ENCODE measurements at places on chromosomes 13 and 19. TPM values are rescaled to one million over a fixed set of nuclear protein-coding genes. Genes with fewer than 3 reads are reported as not detected.

GGN gene
- total RNA-seq = 4.7 TPM

CARM1 gene
- 41.4 TPM for total RNA-seq

PRRG2 gene
- 1.2 TPM for total RNA-seq

DNA sequence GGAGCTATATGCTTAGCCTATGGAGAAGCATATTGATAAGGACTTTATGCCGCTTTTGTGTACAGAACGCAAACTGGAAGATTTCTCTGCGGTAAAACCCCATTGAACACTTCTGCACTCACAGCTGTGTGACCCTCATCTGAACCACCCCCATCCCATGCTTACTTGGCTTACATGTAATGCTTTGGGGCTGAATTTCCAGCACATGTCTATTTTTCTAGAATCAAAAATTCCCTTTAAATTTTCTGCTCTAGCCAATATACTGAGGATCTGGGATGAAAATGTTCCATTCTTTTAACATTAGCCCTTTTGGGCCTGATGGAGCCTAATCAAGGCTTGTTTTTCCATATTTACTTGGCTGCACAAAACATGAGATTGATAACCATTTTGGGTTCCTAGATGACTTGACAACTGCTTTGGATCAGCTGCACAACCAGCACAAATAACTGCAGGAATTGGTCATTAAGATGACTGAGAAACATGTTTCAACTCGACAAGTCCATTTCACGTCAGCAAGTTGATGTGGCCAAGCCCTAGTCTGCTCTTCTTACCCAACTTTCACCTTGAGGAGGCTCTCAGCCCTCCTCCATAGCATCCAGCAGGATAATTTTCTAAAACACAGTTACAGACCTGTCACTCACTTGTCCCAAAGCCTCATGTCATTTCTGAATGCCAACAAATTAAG lies 52.4 kb downstream of the TNFSF11 start:
- no peak for DNase-seq

- peak; percentile 88 for DNase-seq
Measured at GRCh38 chr19:3359015-3359918, 7.1 kb upstream of the NFIC start.

DNA sequence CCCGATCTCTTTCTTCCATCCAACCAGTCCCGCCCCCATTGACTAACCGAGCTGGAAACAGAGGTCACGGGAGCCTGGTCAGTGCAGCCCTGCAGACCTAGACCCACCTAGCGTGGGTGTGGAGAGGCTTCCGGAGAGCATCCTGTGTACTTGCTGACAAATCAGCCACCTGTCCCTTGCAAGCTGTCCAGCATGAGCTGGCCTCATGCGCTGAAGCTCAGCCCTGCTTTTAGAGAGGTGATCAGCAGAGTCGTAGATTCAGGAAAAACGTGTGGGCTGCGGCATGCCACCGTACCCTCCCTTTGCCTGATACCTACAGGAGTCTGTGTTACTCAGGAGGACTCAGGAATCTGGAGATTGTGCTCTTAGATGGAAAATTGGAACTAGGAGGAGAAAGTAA lies 80.3 kb upstream of the UQCRFS1 start:
- no peak for DNase-seq

GRCh38 chr13:93698016-93698613 lies 471.5 kb downstream of the GPC6 start:
- no peak for DNase-seq

CGB3 gene
- not detected for total RNA-seq

IGFL1 gene
- total RNA-seq = not detected

CPB2 gene
- total RNA-seq = not detected

All from aorta (tissue), 5 donors.